CD4-positive, alpha-beta T cell treated with Interleukin-15 for 4 hours (primary cell): ENCODE measurements at places on chromosomes 1 and 21.

DNA sequence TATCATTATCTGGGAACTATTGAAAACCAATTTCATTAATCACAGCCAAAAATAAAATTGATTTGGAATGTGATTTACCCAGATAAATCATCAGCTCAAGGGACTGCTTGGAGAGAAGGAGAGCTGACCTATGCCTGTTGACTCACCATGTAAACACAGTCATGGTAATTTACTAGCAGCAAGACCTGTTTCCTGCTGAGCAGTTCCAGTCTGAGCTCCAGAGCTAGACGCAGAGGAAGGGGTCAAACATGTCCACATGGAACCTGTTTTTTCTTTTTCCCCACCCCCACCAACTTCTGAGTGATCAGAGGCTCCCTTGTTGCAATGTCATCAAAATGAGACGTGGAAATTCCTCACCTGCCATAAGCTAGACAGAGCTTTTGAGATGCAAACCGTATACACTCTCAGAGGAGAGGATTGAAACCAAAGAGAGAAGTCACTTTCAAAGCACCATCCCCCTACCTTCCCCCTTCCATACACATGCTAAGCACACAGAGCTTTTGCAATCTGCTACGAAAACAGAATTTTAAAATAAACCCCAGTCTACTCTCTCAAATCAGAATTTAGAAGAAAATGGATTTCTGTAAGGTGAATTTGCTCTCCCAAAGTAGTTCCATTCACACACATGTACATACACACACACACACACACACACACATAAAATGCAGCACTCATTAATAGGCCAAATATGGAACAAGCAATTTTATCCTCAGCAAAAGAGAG is 55.9 kb upstream of the PTGFRN start:
- no peak for DNase-seq

- DNase-seq, result no peak
Measured at GRCh38 chr21:28663111-28663693, 329.5 kb downstream of the LTN1 start.

DNA sequence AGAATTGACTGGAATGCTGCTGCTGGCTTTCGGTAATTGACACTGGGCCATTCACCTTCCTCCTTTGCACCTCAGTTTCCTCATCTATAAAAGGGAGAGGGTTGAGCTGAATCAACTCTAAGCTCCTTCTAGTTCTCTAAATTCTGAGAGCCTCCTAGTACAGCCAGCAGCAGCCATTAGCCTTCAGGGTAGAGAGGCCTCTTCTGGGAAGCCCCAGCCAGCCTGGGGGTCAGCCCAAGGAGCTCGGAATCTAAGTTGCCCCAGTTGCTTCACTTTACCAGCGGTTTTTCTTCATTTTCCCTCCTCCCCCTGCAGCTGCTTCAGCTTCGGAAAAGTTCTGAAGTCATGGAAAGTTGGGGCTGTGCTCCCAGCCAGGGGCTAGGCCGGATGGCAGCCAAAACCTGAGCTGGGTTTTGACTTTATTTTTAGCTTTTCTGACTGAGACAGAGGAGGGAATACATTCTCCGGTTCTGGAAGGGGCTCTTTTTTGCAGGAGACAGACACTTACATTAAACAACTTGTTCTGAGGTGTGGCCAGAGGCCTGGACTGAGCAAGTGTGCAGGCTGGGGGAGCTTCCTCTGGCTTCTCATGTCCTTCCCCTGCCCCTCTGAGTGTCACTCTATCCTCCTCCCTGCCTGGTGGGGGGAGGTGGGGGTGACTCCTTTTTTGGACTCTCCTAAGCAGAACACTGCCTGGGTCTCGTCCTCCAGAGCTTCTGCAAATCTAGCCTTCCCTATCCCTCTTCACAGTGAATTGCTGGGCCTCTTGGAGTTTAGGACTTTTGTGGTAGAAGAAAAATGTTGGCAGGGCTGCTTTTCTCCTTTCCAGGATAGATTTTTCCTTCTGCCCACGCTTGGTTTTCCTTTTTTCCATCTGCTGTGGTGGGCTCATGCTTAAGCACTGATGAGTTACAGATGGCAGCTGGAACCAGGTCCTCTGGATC is 14.4 kb downstream of the LMNA start:
- no peak for DNase-seq

DNA sequence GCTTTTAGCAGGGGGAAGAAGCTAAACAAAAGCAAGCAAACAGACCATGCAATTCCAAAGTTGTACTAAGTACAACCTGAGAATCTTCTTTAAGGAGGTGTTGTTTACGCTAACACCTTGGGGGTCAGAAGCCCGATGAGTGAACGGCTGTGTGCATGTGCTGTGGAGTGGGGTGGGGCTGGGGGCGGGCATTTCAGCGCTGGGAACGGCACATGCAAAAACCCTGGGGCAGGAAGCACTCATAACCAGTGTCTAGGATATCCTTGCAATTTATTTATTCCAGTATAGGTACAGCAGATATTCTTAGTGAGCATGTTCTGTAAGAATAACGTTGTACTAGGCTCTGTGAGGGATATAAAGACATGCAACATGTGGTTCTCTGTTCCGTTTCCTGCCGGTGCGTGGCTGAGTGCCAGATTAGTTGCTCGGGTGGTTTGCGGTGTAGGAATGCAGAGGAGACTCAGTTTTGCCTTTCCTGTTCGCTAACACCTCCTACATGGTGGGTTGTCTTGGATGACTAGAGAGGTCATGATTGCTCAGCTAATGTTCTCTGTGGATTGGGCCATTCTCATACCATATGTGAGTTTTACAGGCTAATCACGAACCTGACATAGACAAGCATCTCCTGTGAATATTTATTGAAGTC is 3.7 kb downstream of the FASLG start:
- DNase-seq, result peak; percentile 89

DNA sequence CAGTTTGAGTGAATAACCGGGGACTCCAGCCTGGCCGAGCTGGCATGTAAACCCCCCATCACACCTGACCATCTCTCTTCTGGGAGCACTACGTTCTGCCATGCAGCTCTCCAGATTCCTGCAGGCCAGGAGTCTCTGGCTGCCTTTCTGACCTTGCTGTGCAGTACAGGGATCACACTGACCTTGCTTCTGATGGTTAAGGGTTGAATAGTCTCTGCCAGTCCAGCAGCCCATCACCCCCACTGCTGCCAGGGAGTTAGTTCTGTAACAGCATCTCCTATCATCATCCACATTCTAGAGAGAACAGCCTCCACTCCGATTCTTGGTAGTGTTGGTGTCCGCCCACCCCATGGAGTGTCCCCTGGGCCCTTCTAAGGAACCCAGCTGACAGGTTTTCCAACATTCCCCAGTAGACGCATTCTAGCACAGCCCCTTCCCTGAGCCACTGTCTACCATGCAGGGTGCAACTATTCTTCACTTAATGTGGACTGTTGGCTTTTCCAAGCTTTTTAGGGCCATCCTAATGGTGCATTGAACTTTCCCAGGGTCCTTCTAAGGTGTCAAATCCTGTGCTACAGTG is 109.8 kb downstream of the RIPK4 start:
- no peak for DNase-seq

DNA sequence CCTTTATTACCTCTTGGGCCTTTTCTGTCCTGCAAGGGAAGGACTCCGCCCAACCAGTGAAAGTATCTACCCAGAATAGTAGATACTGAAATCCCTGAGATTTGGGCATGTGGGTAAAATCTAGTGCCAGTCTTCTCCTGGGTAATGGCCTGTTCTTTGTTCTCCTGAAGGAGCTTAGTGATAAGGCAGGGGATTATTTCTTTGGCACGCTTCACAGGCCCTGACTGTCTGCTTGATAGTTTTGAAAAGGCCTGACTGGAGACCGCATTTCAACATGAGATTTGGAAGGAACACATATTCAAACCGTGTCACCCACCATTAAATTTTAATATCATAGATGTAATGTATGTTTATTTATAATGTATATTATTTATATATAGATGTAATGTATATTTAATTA is 48.9 kb downstream of the RASAL2 start:
- DNase-seq, result no peak

- no peak for DNase-seq
Measured at GRCh38 chr1:205293350-205294074, 28.0 kb downstream of the NUAK2 start.

DNA sequence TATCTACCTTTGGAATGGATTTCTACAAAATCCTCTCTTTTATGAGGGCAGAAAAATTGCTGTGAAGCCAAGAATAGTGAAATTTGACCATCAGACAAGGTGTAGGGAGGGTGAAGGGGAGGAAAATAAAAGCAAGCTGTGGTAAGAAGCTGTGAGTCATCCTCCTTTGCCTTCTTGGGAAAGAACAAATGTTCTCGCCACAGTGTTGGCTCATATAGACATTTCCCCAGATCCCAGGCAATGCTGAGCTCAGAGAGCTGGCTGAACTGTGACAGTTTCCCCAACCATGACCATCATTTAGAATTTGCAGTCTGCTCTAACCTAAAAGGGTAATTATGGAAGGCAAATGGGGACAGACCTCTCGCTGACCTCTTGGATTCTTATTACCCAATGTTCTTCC is 235.4 kb downstream of the PBX1 start:
- DNase-seq, result no peak

DNA sequence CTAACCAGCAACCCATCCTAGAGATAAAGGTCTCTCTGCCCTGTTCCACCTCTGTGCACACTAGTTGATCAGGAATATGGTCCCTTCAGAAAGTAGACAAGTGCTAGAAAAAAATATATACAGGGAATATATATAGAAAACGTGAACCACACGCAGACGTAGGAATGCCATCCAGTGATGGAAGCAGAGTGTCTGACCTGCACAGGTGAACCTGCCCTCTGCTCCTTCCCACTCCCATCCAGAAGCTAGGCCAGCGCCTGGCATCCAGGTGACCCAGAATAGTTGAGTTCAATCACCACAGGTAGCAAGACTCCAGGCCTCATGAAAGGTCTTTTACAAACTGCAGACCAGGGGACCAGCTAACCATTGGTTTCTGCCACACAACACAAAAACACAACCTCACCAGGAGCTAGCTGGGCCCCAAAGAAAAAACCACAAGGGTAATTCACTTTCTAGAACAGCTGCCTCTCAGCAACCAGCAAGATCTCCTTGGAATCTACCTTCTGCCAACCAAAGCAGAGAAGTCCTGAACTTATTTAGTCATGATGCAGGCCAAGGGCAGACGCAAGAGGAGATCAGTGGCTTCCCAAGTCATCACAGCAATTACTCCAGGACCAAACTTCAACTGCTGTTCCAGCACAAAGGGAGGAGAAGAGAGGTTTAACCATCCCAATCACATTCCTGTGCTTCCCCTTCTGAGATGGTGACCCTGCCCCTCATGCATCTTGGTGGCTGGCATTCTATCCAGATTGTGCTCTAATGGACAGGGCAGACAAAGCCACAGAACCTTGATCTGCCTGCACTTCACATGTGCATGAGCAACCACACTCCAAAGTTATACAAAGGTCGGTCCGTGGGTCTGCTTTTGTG is 53.0 kb downstream of the GPR161 start:
- DNase-seq, result no peak

DNA sequence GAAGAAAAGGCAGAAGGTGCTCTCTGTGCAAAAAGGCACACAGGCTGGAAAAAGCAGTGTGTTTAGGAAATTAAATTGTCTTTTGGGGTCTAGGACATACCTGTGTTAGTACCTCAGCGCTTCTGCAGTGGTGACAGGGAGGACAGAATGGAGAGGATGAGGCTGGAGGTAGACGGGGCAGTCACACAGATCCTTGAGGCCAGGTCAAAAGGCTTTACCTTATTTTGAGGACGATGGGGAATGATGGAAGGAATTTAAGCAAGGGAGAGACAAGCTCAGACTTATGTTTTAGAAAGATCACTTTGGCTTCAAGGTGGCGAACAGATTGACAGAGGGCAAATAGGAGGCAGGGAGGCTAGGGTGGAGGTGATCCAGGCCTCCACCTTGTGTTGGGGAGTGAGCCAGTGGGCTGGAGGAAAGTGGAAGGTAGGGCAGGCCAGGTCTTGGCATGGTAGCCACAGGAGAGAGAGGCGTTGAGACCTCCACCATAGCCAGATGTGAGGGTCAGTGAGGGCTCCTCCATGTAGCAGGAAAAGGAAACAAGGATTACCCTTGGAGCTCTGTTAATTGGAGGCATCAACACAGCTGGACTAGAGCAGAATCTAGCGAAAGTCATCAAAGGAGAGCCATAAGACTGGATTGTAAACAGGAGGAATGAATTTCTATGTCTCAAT is 4.2 kb downstream of the CYP4B1 start:
- no peak for DNase-seq

- no peak for DNase-seq
Measured at GRCh38 chr1:111141245-111142220, 1.5 kb downstream of the CEPT1 start.

GRCh38 chr21:46117586-46118315 is 19.8 kb downstream of the COL6A2 start:
- no peak for DNase-seq

- DNase-seq, result no peak
Measured at GRCh38 chr1:42418516-42418915, 37.3 kb downstream of the ZMYND12 start.

GRCh38 chr1:192580351-192580962 is 4.9 kb downstream of the RGS1 start:
- DNase-seq, result peak; percentile 44
